MCF 10A (cell line): ENCODE measurements at places on chromosomes 16 and 17.

DNA sequence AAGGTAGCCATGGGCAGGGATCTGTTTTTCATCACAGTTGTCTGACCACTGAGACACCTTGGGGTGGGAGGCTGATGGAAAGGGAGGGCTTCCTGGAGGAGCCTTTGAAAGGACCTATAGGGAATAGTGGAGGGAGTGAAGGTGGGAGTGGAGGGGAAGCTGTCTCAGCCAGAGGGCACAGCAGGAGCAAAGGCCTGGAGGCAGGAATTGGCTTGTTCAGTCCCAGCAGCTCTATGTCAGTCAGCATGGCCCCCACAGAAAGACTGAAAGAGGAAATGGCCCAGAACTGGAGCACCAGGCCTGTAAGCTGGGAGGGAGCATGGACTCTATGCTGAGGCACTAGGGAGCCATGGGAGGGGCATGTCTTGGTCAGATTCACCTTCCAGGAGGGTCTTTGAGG, 12.8 kb upstream of the CBFB start:
- DNase-seq, result no peak

DNA sequence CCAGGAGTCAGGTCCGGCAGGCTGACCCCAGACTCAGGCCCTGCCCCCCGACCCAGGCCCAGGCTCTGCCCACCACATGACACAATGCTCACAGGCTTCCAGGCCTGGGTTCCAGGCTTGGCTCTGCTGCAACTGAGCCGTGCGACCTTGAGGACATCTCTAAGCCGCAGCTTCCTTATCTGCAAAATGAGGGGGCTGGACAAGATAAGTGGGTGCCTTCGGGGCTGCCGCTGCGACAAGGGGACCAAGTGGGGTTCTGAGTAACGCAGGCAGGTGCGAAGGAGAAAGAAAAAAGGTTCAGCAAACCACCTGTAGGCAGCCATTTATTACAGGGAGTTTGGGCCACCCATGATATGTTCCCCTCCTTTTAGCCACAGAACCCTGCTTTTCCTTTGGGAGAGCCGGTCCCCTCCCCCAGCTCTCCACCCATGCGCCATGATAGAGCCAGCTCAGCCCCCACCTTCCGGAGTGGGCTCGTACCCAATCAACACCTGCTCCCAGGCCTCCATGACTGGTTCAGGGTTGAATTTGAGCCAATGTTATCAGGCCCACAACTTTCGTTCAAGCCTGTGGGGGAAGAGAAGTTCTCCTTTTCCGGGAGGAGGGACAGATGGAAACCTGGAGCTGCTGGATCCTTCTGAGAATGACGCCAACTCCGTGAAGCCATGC, 38.2 kb downstream of the RTN4RL1 start:
- no peak for DNase-seq

DNA sequence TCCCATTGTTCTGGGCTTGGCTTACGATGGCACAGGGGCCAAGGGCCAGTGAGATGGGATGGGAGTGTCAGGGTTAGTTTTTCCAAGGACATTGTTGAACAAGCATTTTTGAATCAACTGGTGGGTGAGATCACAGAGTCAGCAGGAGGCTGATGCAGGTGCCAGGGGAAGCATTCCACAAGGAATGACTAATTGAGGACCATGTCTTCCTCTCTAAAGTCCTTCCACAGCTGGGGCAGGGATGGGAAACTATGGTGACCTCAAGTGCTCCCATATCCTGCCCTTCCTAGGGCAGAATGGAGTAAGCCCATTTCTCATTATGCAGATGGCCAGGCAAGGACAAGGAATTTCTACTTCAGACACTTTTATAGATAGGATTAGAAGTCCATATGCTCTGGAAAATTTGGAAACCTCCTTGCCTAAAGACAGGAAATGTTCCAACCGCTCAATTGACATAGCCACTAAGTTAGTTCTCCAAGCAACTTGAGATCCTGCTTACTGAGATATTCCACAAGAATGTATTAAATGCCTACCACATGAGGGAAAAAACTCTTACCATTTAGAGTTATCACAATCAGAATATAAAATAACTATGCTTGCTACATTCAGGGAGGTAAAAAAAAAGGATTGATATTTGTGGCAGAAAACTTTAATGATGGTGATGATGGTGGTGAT, 21.2 kb upstream of the ENGASE start:
- DNase-seq, result no peak

DNA sequence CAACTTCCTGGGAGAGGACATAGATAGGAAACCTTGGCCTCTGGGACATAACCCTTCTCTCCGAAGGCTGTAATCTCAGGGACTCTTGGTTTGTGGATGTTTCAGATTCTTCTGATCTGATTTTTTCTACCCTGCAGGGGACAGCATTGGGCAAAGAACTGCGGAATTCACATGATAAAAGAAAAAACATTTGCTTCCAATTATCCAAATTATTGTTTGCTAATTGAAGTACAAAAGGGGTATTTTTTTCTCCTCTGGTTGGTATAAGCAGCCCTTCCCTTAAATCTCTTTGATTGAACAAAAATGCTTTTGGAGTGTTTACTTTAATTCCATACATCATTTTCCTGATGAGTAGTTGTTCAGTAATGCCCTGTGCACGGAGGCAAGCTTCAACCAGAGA, 251.7 kb upstream of the IRX3 start:
- DNase-seq, result no peak

DNA sequence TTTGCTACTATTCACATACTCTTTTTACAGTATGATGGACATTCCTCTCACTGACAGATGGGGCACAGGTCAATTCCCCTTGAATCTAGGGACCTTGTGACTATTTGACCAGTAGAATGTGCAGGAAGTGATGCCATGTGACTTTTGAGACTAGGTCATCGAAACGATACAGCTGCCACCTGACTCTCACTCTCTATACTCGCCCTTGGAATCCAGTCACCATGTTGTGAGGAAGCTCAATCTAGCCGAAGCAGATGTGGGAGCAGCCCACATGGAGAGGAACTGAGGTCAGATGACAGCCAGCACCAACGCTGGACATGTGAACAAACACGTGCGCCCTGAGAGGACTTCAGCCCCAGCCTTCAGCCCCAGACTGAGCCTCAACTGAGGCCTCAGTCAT, 148.2 kb upstream of the CDC42EP4 start:
- no peak for DNase-seq

DNA sequence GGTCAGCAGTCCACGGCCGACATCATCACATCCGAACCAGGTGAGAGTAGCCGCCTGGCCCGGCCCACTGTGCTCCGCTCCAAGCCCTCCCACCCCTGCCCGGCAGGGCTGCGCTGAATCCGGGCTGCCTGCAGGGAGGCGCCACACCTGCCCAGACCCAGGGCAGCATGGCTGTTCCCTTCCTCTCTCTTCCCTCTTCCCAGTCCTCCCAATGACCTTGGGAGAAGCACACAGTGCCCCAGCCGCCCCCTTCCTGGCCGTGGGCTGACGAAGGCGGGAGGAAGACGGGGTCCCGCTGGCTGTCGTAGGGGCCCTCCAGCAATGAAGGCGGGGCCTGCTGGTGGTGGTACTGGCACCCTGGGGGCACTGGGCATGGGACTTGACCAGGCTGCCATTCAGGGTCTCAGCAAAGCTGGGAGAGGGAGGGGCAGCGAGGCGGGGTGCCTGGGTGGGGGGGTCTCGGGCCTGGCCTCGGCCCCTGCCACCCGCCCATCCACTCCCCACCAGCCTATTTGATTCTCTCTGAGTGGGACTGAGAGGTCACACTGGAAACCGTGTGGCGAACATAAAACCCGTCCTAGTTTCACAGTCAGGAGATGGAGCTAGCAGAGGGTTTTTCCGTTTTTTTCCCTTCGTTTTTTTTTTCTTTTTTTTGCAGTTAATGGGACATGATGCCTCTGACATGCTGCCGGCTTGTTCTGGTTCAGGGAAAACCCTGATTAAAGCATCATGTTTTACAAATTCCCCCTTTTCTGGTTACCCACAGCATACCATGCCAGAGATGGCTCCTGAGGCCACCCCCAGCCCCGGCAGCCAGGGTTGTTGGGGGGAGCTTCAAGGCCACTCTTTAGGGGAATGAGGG, 50.6 kb downstream of the BAHCC1 start:
- DNase-seq, result no peak

GRCh38 chr17:37604556-37604955, 4.7 kb downstream of the SYNRG start:
- no peak for DNase-seq

- DNase-seq, result peak; percentile 51
Measured at GRCh38 chr16:54932737-54933254, 2.1 kb downstream of the IRX5 start.

- DNase-seq, result peak; percentile 63
Measured at GRCh38 chr17:37107406-37108083, 158.8 kb downstream of the AATF start.

DNA sequence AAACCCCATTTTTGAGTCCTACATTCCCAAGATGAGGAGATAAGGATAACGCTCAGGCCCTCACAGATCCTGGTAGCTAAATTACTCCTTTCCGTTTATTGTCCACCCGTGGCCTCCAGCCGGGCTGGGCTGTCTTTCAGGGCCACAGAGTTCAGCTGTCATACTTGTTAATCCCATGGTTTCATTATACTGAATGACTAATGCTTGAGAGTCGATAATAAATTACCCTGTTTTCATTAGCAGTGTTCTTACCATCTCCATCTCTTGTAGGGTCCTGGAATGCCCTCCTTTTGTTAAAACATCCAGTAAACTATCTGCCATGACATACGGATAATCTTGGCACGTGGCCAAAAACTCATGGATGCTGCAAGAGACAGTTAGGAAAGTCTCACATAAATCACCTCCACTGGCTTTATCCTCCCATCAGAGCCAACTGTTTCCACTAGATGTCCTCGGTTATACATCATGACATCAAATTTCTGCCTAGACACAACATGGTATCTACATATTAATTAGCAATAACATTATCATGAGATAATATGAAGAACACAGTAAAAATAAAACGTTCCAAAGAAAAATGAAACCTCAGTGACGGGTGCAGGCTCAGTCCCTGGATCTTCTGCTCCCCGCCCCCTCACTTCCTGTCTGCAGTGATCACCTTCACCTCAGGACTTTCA, 45.3 kb downstream of the BRD7 start:
- DNase-seq, result peak; percentile 51

GRCh38 chr17:48860456-48860855, 29.6 kb downstream of the CALCOCO2 start:
- DNase-seq, result no peak

GRCh38 chr17:27539152-27539551, 82.9 kb downstream of the KSR1 start:
- DNase-seq, result no peak

GRCh38 chr16:81229811-81230210, 8.7 kb upstream of the BCO1 start:
- DNase-seq, result no peak

GRCh38 chr17:42414704-42415409, 8.2 kb downstream of the CAVIN1 start:
- no peak for DNase-seq

DNA sequence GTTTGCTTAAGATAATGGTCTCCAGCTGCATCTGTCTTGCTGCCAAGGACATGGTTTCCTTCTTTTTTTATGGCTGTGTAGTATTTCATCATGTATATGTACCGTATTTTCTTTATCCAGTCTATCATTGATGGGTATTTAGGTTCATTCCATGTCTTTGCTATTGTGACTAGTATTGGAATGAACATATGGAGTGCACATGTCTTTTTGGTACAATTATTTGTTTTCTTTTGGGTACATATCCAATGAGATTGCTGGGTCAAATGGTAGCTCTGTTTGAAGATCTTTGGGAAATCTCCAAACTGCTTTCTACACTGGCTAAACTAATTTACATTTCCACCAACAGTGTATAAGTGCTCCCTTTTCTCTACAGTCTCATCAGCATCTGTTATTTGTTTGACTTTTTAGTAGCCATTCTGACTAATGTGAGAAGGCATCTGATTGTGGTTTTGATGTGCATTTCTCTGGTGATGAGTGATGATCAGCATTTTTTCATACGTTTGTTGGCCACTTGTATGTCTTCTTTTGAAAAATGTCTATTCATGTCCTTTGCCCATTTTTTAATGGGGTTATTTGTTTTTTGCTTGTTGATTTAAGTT, 66.2 kb downstream of the TNFRSF13B start:
- peak; percentile 59 for DNase-seq

DNA sequence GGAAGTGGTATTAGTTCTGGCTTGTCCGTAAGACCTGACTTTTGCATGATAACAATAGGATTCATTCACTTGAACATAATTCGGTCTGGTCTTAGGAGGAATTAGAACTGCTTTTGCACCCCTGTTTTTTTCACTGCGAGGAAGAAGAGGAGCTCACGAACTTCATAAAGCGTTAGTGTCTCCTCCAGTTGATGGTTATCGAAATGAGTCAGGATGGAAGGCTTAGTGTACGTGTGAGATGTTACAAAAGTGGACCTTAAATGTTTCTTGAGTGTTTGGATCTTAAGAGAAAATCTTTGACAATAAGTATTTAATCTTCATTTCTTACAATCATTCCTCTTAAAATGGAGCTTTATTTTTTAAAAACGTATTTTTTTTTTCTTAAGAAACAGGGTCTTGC, 52.8 kb downstream of the USP10 start:
- no peak for DNase-seq

DNA sequence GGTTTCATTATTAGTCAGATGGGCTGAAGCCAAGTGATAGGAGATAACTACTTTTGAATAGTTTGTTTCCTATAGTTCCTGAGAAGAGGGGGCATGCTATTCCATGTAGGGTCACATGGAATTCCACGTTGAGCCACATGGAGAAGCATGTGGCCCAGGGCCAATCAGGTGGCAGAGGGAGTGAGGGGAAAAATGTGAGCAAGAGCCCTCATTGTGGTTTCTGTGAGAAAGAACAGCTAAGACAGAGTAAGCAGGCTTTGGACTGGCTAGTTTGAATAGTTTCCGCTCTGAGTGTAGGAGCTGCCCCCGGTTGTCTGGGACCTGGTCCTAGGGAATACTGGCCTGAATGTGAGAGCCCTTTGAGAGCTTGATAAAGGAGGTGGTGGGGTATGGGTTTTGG, 69.9 kb upstream of the CNTNAP4 start:
- DNase-seq, result no peak

GRCh38 chr17:17557796-17558195, 33.7 kb downstream of the PEMT start:
- DNase-seq, result no peak

DNA sequence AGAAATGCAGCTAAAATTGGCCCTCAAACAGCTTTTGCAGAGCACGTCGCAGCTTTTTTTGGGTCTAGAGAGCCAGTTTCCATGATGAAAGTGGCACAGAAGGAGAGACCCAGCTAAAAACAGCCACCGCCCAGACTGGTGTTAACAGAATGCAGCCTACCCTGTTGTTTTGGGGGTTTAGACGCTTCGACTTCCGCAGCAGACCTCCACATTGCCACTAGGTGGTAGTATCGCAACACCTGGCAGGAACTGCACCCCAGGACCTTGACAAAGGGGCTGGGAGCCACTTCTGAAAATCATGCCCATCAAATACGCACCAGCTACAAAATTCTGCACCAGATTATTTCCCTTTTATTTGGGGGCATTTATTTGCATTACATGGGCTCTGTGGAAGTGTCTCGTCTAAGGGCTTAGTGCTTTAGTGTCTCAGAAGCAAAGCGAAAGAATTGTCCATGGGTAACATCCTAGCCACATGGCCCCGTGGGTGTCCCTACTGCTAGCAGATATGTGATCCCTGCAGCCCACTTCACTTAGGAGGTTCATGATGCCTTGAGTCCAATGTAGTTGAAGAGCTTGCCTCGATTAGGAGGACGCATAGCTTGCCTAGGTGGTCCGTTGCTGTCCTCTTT, 167.1 kb downstream of the HAPSTR1 start:
- DNase-seq, result peak; percentile 49
